Anterior cingulate cortex (tissue), 58 donors: ENCODE measurements at places on chromosomes 13 and 19.

DNA sequence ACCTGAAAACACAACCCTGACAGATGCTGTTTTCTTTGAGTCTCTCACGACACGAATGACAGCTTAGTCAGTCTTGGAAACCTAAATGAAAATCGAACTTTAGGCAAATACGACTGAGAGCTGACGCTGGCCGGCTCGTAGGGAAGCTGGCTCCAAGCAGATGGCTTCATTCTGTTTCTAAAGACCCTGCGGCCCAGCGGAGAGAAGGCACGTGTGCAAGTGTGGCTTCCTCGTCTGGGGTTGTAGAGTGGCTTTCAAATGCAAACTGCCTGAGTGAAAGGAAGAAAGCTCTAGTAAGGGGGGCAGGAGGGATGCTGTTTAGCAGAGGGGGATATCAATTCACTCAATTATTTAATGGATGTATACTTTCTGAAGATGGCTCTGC lies 26.1 kb upstream of the TIMM44 start:
- DNase-seq = no peak

DNA sequence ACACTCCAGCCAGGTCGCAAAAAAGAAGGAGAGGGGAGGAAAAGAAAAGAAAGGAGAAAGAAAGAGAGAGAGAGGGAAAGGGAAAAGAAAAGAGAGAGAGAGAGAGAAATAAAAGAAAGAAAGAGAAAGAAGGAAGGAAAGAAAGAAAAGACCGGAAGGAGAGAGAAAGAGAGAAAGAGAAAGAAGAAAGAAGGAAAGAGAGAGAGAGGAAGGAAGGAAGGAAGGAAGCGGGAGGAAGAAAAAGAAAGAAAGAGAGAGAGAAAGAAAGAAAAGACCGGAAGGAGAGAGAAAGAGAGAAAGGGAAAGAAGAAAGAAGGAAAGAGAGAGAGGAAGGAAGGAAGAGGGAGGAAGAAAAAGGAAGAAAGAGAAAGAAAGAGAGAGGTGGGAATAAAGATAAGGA lies 320.8 kb downstream of the SHISA2 start:
- no peak for DNase-seq

- peak; percentile 82 for DNase-seq
Observed at GRCh38 chr19:13091400-13092157, 11.1 kb downstream of the LYL1 start.

GRCh38 chr13:32889986-32890565 lies 126.1 kb upstream of the KL start:
- no peak for DNase-seq

DNA sequence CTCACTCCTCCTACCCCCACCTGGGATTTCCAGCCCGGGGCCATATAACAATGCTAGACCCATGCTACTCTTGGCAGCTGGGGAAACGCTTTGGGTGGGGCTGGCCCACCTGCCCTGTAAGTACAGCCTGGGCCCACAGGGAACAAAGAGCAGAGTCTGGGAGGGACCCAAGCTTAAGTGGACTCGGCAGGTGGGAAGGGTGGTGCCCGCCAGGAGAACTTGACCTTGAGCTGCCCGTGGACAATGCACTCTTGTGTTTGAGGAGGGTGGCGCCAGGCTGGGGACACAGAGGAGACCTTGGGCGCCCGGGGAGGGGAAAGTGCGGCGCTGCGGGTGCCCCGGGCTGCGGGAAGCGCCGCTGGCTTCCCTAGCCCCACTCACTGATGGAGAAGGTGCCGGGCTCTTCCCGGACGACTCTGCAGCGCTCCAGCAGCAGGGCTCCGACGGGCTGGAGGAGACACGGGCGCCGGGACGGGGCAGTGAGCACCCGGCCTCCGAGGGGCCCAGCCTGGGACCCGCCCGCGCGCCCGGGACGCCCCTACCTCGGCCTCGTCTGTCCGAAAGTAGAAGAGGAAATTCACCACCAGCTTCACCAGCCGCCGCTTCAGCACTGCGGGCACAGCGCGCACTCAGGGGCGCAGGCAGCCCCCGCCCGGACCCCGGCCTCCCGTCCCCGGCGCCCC lies 607 bp downstream of the PLEKHJ1 start:
- DNase-seq = no peak

- DNase-seq = no peak
Observed at GRCh38 chr13:80630685-80631121, 289.8 kb upstream of the SPRY2 start.

DNA sequence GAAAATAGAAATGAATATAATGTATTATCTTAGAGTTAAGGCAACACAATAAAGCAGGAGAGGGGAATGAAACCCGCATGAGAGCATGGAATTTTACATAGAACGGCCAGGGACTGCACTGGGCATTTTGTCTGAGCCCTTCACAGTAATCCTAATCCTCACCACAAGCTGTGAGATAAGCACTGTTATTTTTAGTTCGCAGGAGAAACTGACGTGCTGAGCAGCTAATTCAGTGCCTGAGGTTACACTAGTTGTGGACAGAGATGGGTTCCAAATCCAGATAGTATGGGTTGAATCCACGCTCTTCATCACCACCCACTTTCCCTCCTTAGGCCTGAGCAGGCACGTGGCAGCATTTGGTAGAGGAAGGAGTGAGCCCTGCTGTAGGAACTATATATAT lies 24.8 kb upstream of the ZNF527 start:
- no peak for DNase-seq

GRCh38 chr13:83201506-83201905 lies 680.8 kb downstream of the SLITRK1 start:
- DNase-seq = no peak

DNA sequence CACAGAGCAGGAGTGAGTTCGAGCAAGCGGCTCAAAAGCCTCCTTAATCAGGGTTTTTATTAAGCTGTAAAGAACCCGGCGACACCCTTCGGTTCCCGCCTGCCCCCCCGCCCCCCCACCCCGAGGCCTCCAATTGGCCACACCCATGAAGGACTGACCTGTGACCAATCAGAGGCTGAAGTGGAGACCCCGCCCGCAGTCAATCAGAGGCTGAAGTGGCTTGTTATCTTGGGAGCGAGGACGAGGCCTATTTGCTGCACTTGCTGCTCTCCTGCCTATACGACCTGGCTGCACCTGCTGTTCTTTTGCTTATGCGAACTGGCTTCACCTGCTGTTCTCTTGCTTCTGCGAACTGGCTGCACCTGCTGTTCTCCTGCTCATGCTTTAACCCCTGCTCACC lies 844.9 kb downstream of the OLFM4 start:
- DNase-seq = no peak

DNA sequence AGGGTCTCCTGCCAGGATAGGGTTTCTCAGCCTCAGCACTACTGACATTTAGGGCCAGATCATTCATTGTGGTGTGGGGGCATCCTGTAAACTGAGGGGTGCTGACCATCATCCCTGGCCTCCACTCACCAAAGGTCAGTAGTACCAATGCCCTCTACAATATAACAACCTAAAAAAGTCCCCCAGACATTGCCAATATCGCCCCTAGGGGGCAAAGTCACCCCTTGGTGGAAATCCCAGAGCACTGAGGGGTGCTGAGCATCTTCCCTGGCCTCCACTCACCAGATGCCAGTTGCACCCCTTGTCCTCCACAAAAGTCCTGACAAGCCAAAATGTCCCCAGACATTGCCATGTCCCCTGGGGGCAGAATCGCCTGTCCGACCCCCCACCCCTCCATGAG lies 21.6 kb downstream of the CPAMD8 start:
- no peak for DNase-seq

- DNase-seq = no peak
Observed at GRCh38 chr19:55105237-55105636, 12.2 kb downstream of the PPP1R12C start.

DNA sequence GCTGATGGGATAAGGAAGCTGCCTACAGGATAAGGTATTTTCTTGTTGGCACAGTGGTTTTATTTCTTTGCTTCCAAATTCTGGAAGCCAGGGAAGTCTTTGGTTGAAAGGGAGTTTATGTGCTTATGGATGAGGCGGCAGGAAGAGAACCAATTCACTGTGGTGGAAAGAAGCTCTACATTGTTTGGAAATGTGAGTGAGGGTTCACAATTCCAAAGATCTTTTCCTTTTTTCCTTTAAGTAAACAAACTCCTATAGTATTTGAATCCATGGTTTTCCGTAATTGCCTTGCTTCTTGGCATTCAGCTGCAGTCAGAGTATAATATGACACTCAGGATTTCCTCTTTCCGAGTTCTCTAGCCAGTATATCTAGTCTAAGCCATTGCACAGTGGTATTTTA lies 86.2 kb downstream of the TEX29 start:
- DNase-seq = no peak

GRCh38 chr13:109151696-109152095 lies 522.3 kb downstream of the MYO16 start:
- no peak for DNase-seq

DNA sequence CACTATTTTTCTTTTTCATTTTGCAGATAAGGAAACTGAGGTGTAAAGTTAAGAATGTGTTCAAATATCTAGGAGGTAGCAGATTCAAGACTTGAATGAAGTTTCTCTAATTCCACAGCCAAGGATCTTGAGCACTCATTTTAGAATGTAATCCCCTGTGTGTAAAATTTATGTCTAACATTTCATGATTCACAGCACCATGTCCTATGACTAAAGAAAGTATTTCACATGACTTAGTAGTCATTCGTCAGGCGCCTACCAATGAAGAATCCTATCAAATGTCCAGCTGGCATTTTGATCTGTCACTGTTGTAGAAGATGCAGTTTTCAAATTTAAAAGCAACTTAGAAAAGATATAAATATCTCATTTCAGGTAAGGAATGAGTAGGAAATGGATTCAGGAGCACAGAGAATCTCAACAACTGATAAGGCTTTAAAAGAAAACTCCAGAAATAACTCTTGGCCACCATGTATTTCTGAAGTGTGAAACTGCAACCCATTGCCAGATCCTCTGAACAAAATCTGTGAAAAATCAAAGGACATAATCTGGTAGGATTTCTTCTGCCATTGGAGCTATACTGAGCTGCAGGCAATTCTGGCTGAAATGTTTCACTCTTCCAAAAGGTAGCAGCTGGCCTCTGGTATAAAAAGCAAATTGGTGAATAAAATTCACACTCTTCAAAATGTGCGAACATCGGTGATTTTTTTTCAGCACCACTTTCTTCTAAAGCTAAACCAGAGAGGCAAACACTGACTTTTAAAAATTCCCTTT lies 92.2 kb downstream of the DCLK1 start:
- no peak for DNase-seq

DNA sequence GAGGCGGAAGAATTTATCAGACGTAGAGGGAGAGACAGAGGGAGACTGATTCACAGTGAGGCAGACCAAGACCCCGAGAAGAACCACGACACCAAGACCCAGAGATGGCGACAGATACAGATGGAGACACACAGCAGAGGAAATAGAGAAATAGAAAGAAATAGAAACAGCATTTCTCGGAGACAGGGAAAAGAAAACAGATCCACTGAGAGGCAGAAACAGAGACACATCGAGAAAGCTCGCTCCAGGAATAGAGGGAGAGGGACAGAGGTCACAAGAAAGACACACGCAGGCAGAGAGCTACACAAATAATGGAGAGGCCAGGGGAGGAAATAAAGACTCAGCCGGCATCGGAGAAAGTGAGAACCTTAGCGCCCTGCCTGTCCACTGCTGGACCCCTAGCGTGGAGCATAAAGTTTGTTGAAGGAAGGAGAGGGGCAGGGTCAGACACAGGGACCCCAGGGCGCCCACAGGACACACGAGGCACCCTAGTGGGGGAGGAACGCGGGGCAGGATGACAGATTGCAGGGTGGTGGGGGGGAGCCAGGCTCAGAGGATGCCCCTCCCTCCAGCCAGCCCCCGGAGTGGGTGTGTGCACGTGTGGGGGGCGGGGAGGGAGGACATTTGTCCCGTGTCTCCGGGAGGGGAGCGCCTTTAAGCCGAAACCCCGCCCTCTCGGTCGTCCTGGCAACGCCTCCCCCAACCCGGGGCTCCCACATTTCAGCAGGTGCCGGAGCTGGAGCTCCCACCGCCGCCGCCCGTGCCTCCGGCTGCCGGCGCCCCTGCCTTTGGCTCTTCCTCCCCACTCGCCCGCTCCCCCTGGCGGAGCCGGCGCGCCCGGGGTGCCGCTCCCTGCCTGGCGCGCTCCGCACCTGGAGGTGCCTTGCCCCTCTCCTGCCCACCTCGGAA lies at the start of gene PRKCG:
TSS of gene PRKCG (plus strand) at position 716 of the 909 bp plus-strand sequence. CDS start 298 bp downstream, outside the sequence.
- peak; percentile 13 for DNase-seq

GRCh38 chr13:20351281-20352022 lies 119.3 kb upstream of the GJB6 start:
- no peak for DNase-seq

DNA sequence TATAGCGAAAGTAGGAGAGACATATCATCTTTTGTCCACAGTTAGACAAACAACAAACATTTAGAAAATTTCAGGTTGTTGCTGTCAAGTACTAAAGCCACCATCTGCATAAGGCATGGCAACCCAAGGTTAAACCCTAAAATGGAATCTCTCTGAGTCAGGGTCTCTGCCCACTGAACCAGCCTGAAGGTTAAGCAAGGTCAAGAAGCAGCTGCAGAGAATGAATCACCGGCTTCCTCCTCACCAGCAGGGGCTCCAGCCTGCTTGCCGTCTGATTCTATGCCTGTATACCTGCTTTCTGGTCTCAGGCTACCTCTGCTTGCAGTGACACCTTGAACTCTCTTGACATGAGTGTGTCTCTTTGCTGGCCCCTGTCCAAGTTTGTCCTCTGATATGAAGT lies 726.2 kb upstream of the SGCG start:
- DNase-seq = no peak

DNA sequence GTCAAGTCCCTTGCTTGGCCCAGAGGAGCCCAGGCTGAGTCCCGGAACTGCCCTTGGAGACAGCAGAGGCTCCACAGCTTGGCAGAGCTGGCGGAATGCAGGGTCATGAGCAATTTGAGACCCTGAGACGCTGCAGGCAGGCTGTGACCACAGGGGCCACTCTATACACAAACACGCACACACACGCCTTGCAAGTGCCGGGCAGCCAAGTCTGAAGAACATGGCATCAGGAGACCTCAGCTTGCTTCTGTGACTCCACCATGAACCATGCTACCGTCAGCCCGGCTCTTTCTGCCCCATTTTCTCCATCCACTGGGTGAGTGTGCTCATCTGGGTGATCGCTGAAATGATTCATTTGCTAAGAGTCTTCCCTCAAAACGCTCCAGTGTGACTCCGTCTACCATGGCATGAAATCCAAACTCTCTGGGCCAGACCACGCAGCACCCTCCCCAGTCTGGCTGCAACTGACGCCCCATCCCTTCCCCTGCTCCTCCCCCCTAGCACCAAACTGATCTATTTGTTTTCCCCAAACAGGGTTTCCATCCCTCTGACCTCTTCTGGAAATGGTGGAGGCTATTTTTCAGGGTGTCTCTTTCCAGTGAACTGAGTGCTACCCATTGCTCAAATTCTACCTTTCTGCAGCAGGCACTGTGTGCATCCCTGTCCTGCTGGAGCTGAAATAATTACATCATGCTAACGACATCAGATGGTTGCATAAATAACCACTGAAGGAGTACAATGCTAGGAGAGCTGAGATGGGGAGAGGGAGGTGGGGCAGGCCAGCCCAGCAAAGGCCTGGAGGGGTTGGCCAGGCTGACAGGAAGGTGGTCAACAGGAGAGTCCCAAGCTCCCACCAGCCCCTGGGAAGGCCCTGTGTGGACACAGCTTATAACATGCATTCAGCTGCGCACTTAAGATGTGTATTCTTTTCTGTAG lies 3.1 kb downstream of the CARS2 start:
- DNase-seq = no peak

GRCh38 chr19:45670670-45671453 lies 2.8 kb downstream of the GIPR start:
- DNase-seq = peak; percentile 17

GRCh38 chr13:34587576-34587975 lies 354.5 kb upstream of the NBEA start:
- no peak for DNase-seq
